Spinal cord (tissue), 10 donors: ENCODE measurements at places on chromosomes 7 and 10.

GRCh38 chr7:156754201-156754600 lies 113.6 kb downstream of the RNF32 start:
- no peak for DNase-seq

DNA sequence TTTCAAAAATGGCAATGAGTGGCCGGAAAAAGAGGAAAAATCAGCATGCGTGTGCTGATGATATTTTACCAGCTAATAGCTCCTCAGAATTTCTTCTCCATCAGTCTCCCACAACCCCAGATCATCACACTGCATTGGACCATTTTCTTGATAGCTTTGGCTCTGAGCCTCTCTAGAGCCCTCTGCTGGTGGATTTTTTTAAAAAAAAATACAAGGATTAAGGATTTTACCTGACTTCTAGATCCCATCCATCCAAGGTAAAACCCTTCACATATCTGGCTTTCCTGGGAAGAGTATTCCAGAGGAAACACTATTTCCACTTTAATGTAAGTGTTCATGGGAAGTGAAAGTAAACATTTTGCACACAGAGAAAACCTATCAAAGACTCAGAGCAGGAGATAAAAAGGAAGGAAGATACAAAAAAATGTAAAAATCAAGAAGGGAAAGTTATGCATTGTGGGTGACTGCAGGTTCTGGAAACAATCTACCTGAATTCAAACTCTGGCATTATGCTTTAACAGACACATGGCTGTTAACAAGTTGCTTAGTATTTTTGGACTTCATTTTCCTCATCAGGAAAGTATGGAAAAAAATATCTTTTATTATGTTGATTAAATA lies 380.9 kb downstream of the LRRTM3 start:
- peak; percentile 24 for DNase-seq

- DNase-seq = no peak
Observed at GRCh38 chr10:111246814-111247452, 170.1 kb downstream of the ADRA2A start.

GRCh38 chr10:13567030-13567429 lies 19.7 kb upstream of the PRPF18 start:
- no peak for DNase-seq

DNA sequence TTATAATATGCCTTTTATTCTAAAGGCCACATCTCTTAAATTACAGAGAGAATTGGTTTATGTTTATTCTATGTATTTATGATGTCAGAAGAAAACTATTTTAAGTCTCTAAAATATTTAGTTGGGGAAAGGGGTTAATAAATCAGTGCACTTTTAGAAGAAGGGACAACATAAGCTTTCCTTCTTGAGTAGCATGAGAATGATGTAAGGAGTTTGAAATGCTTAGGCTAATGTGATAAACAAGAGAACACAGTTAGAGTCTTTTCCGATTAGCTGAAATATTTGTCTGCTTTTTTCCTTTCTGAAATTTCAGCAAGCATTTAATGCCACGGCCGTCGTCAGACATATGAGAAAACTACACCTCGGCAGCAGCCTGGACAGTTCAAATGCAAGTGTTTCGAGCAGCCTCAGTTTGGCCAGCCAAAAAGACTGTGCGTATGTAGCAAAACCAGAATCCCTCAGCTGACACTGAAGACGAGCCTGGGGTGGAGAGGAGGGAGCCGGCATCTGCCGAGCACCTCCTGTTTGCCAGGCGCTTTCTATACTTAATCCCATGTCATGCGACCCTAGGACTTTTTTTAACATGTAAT lies 176.2 kb downstream of the CCDC3 start:
- no peak for DNase-seq

DNA sequence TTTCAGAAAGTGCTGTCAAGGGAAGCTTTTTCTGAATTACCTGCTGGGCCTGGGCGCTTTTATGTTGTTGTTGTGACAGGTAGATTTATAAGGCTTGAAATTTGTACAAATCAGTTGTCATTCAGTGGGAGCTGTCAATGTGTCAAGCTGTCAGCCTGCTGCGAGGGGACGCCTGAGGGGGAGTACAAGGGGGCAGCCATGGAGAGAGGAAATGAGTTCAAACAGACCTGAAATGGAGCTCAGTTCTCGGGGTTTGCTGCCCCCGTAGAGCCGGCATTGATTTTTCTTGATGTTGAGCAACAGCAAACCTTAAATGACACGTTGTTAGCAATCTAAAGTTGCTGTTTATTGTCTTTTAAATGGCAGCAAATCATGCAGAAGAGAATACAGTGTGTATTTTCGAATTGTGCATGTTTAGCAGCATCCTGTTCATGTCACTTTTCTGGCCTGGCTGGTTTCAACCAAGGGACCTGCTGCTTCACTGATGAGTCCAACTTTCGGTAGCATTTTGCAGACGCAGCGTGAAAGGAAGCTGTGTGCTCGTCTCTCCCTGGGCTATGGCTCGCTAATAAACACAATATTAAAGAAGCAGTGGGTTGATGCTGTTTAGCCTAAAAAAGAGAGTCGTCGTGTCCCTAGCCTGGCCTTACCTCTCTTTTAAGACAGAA lies 166.5 kb downstream of the LRMDA start:
- peak; percentile 55 for DNase-seq

DNA sequence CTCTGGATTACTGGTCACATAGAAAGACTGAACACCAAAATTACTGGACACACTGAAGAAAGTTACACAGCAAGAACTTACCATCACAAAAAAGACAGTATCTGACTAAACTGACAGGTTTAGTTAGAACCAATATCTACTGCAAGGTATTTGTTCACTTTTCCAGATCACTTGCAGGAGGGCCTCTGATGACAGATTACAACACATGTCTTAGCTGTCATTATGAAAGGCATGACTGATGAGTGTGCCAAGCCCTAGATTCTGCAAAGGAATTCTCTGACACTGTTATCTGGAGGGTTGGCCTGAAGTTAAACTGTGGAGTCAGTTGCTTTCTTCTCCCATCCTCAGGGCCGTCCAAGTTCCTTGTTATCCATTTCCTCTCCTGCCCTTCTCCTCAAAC lies 242.7 kb downstream of the KIF20B start:
- no peak for DNase-seq

DNA sequence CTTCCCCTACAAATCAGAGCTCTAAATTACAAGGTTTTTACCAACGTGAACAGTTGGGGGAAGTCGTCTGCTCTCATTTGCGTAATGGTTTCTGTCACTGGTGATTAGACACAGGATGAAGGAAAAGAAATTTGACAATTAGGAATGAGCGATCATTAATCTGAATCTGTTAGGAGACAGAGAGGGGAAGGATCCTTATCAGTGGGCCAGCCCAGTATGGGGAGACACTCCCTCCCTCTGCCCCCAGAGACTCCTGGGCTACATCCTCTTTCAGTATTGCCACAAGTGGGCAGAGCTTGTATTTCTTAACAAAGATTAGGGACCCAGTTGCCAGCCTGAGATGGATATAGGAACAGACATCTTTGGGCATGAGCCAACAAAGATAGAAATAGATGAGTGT lies 15.5 kb downstream of the HIF1AN start:
- DNase-seq = no peak

DNA sequence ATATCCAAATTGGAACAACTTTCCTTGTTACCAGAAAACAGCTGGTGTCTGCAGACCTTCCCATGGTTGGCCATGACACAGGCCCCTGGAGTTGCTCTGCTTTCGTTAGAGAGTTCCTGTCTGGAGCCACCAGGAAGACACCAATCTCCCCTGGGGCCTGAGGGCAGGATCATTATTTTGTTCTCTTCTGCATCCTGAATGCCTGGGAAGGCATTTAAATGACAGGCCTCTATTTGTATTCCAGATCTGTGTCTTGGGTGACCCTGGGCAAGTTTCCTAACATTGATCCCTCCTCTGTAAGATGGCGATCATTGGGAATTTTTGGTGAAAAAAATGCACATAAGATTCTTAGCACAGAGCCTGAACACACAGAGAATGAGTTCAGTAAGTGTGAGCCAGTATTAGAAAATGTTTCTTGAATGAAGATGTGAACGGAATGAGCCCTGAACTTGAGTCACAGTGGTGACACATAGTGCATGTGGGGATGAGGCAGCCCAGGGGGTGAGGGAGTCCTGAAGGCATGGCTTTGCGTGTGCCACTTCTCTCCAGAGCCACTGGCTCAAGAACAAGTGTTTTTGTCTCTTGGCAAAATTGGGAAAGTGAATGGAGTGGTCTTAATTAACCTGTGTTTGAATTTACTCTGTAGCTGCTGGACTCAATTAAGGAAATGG lies 28.4 kb downstream of the BMPER start:
- no peak for DNase-seq

DNA sequence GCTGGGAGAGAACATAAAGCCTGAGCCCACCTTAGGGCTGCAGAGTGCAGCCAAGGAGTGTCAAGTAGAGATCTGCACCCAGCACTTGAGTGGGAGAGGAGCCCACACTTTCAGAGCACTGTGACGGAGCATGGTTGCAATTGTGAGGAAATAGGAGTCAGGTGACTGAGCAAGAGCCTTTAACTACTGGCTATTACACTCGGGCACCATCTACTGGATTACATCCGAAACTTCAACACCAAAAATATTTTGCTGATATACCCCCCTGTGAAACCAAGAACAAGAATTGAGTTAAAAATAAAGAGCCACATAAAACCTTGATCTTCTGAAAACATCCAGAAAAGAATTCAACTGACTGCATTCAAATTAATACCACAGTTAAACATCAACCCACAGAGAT lies 657.9 kb downstream of the NXPH1 start:
- no peak for DNase-seq

DNA sequence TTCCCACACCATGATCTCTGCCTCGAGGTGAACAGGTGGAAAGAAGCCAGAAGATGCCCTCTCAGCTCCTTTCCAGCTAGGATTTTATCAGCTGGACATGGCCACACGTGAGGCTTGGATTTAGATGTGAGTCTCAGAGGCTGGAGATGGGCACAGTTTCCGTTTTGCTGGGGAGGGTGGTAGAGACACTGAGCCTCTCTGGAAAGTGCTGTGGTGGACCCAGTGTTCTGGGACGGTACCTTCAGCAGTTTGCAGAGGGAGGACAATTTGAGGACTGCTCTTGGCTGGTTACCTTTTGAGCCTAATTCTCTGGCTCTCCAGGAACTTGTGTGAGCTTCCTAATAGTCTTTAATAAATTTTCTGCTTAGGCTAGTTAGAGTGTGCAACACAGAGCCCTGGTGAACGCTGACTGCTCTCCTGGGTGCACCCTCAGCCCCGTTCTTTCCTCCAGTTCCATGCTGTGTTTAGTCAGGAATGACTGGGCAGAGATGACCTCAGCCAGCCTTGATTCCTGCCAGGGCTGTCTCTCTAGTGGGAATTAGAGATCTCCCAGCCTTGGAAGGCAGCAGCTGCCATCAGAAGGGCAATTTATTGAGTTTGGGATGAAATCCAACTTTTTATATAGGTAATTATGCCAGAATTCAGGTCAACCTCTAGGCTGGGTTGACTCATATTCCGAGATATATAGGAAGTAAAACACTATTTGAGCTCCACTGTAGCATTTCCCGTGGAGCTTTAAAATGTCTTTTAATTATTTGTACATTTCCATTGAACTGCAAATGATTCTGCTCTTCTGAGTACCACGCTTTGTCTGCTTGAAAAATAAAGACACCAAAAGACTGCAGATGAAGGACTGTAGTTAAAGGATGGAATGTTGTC lies 103.9 kb downstream of the GATA3 start:
- no peak for DNase-seq

DNA sequence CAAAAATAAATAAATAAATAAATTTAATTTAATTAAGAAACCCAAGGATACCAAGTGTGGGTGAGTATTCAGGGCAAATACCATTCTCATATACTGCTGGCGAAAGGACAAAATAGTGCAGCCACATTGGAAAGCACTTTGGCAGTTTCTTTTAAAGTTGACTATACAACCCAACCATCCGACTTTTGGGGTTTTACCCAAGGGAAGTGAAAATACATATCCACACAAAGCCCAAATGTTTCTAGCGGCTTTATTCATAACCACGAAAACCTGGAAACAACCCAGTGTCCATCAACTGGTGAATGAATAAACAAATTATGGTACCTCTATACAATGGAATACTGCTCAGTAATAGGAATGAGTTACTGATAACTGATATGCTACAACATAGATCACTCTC lies 36.2 kb upstream of the OGDHL start:
- DNase-seq = no peak

DNA sequence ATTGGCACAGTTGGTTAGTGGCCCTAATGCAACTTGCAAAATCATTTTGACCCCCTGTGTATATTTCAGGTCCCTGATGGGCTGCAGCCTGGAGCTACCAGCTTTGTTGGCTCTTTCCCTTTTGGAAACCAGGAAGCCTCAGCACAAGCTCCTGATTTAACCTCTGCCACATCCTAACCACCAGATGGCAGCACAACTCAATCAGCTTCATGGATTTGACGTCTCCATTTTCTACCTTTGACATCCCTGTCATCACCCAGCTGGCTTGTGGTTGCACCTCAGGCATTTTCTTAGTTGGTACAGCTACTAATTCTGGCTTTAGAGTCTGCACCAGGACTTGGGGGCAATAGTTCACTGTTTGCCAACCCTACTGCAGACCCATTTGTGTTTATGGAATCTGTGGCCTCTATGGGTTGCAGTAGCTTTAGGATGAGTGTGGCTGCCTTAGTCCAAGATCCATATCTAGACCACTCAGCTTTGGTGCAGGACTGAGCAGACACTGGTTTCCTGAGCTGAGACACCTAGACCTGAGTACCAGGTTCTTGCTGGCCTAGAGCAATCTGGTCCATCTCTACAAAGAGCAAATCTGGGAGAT lies 456.2 kb downstream of the REEP3 start:
- DNase-seq = no peak

- DNase-seq = no peak
Observed at GRCh38 chr10:90193240-90193985, 492.0 kb downstream of the KIF20B start.

DNA sequence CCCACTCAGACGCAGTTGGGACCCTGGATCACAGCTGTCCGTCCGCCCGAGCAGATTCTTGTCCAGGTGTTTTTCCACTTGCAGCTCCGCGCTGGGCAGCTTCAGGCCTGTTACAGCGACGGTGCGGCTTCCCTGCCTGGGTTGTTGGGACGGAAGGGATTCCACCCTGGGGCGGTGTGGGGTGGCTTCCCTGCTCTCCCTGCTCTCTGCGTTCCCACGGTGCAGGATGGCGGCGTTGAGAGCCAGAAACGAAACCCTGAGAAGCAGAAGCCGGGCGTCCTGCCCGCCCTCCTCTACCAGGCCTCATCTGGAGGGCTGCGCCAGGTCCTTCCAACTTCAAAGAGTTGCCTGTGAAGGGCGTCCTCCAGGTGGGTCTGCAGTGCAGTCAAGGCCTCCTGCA lies 194.4 kb downstream of the ADARB2 start:
- no peak for DNase-seq

GRCh38 chr7:33854178-33854577 lies 51.2 kb upstream of the BMPER start:
- no peak for DNase-seq

DNA sequence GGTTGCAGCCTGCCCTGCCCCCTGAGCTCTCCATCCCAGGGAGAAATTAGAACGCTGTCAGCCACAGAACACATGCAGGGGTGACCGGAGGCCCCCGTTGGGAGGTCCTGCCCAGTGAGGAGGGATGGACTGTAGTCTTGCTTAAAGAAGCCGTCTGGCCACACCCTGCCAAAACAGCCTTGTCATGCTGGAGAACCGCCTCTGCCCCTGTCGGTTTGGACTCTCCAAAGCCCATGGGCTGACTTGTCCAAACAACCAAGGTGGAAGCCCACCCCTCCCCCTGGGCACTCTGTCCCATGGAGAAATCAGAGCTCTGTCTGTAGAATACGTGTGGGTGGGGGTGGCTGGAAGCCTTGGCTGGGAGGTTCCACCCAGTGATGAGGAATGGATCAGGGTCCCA lies 12.7 kb upstream of the TBATA start:
- no peak for DNase-seq

GRCh38 chr7:73900286-73900685 lies 39.3 kb downstream of the TMEM270 start:
- no peak for DNase-seq

- no peak for DNase-seq
Observed at GRCh38 chr7:113936535-113936934, 17.7 kb upstream of the PPP1R3A start.
